Activated naive CD4-positive, alpha-beta T cell treated with anti-CD3 and anti-CD28 coated beads for 36 hours (primary cell): ENCODE measurements at places on chromosomes 4 and X.

DNA sequence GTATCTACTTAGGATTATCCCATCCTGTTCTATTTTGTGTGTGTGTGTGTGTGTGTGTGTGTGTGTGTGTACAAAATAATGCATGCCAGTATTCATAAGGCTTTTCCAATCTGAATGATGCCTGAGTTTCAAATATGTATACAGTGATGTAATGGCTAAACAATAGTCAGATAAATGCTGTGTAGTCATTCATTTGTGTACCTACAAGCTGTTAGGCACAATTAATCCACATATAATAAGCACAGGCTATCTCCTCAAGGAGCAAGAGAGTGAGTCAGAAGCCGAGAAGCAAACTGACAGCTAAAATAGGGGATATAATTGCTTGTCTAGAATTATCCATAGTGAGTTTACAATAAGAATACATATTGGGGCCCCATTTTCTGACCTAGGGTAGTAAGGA lies 15.7 kb downstream of the DMD start:
- DNase-seq, result no peak

GRCh38 chr4:176034499-176034898 lies 31.1 kb upstream of the WDR17 start:
- DNase-seq, result peak; percentile 28

GRCh38 chr4:104489731-104490095 lies 5.0 kb downstream of the CXXC4 start:
- DNase-seq, result no peak

DNA sequence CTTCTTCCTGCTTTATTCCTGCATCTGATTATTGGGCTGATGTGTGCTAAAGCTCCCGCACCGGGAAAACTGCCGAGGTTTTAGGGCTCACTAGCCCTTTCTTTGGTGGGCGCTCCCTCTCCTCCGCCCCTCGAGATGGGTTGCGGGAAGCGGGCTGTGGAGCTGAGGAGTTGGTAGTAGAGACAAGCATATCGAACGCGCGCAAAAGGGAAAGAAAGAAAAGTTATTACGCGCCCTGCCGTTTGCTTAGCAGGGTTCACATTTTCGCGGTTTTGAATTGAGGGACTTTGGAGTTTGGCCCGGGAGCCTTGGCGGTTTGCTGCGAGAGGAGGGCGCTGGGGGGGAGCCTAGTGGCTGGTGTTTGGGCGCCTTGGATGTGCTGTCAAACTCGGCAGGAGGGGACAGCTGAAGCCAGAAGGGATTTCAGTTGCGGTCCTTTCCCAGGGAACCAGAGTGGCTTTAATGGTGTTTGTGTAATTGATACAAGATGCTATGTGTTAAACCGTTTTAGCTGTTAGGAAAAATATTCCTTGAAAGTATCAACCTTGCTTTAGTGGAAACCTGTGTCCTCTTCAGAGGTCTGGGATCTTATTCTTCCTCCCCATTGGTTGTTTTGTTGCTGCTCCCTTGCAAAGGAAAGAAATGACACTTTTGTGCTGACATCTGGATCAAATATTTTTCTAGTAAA lies 1.1 kb downstream of the GAB1 start:
- peak; percentile 15 for DNase-seq

DNA sequence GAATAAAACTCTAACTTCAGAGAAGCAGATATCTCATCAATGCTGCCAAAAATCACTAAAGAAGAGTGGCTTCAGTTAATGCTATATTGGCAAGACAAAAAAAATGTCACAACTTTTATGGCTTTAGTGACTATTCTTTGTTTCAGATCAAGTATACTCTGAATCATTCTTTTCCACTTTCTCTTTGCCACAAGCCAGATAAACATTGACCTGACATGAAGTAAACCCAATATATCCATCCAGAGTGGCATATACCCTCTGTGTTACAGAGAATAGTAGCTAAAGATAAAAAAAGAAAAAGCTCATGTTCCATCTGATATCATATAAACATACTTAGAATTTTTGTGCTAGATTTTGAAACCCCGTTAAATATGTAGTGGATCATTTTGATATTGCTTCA lies 206.7 kb upstream of the CNKSR2 start:
- DNase-seq, result no peak

DNA sequence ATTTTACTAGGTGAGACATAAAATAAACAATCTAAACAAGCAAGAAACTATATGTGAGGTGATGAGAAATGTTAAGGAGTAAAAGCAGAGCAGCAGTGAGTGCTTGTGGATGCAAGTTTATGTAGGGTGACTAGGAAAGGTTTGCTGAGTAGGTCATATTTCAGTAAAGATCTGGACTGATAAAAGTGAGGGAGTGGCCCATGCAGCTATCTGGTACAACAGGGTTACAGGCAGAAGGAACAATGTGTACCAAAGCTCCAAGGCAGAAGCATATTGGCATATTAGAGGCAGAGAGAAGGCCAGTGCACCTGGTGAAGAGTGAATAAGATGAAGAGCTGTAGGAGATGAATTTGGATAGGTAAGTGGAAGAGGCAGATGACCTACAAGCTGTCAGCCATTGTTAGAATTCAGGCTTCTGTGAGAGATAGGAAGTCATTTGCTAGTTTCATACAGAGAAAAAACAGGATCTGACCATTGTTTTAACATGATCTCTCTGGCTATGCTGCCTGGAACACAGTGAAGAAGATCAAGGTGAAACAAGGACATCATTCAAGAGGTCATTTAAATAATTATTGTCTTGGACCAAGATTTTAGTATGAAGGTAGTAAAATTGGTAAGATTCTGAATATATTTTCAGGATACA lies 274.6 kb downstream of the ANKRD50 start:
- no peak for DNase-seq

DNA sequence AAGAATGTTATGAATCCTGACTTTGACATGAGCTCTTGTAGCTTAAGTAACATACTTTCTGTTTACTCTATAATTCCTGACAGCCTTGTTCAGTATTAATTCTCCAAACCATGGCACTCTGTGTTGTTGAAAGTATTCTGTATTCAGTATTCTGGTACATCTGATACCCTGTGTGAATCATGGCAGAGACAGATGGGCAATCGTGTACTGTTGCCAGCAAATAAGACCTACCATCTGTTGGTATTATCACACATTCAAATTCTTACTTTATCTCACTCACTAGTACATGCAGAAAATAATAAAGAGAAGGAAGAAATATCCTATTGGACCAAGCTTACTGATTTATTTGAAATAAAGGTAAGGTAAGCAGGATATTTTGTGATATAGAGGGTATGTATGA lies 7.9 kb downstream of the MBTPS2 start:
- DNase-seq, result no peak

DNA sequence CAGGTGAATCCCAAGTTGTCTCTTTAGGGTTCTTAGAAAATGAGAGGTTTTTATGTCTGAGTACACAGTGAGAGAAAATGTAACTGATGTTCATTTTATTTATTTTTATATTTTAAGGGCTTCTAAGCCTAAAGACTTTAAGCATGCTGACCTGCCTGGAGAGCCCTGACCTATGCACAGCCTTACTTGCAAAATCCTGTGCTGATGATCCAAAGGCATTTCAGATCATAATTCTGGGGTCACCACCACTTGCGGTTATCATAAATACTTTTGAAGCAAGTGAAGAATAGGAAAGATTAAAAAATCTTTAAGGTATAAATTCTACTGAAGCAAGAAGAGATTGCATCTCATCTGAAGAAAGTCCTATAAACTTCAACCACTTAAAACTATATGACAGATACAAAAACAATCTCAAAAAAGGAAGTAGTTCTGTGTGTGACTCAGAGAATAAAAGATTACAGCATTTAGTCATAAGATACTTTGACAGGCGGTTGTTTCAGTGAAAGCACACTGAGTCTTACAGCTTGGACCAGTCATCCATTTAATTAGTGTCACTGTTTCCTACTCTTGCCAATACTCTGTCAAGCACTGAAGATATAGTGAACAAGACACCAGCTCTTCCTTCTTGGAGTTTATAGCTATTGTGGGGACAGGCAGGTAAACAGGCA lies 245.2 kb upstream of the DIPK2B start:
- no peak for DNase-seq

- no peak for DNase-seq
Measured at GRCh38 chr4:80199947-80200346, 2.6 kb downstream of the PRDM8 start.

- peak; percentile 46 for DNase-seq
Measured at GRCh38 chrX:154013614-154014360, 5.9 kb downstream of the IRAK1 start.

- no peak for DNase-seq
Measured at GRCh38 chr4:107991945-107992630, 2.4 kb downstream of the HADH start.

DNA sequence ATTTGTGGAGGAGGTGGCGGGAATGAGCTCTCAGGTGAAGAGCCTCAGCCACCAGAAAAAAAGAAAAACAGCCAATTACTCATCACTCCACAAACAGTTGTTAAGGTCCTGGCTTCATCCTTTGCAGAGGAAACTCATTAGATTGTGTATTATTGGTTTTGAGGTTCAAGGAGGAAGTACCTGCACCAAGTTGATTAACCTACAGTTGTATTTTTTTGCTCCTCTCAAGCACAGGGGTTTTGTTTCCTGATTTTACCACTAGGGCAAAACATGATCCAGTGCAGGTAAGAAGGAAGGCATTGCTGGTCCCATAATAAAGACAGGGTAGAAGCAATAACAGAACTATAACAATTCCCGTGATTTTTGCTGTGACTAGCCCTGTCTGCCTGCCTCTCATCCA lies 84.0 kb upstream of the QRFPR start:
- DNase-seq, result no peak

GRCh38 chrX:153554519-153555167 lies 37.2 kb downstream of the ATP2B3 start:
- DNase-seq, result peak; percentile 75

- DNase-seq, result no peak
Measured at GRCh38 chrX:16659321-16659720, 9.4 kb downstream of the S100G start.
